Hematopoietic multipotent progenitor cell treated with erythropoietin and hydrocortisone succinate and interleukin-3 and kit ligand, for 15 days (in vitro differentiated cells): ENCODE measurements at places on chromosomes 4 and X.

GRCh38 chr4:16443504-16444088 lies 217.3 kb upstream of the TAPT1 start:
- peak; percentile 30 for DNase-seq

DNA sequence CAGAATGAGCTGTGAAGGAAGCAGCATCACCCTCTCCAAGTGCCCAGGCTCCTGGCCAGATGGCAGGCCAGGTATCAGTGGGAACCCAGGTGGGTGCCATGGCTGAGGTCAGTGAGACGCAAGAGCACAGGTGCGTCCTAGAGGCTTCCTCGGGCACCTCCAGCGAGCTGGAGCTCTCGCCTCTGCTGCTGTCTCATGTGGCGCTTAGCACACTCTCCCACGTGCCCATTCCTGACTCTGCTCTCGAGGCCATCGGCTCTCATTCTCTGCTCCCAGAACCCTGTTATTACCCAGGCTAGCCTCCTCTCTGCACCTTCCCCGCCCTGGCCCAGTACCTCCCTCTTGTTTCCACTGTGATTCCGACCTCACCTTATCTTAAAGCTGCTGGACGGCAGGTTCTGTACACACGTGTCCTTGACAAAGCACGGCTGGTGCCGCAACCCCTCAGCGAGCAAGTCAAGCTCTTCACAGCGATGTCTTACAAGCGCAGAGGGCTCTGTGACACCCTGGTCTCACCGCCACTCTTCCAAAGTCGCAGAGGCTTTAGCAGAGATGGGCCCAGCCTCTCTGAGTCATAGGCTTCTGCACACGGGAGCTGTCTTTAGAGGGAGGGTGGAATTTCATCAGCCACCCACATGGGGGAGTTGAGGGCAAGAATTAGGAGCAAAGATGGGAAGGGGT lies 15.4 kb upstream of the MSANTD1 start:
- DNase-seq = no peak

DNA sequence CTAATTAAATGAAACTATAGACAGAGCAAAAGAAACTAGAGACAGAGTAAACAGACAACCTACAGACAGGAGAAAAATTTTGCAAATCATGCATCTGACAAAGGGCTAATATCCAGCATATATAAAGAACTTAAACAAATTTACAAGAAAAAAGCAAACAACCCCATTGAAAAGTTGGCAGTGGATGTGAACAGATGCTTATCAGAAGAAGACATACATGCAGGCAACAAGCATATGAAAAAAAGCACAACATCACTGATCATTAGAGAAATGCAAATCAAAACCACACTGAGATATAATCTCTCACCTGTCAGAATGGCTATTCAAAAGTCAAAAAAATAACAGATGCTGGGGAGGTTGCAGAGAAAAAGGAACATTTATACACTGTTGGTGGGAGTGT lies 14.8 kb downstream of the ZNF280C start:
- no peak for DNase-seq

DNA sequence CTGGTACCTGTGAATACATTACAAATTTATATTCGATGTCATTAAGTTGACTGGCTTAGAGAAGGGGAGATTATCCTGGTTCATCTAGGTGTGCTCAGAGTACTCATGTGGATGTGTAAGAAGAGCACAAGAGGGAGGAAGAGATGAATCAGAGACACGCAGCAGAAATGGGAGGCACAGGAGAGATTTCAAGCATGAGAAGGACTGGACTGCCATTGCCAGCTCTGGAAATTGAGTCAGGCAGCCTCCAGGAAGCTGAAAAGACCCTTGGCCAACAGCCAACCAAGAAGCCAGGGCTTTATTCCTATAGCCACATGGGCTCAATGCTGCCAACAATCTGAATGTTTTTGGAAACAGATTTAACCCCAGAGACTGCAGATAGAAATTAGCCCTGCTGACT lies 1390.0 kb downstream of the STIM2 start:
- DNase-seq = no peak

- DNase-seq = no peak
These were observed 58.4 kb upstream of the PNPLA4 start for GRCh38 chrX:7985568-7985967.
